ENCODE measurements at places on chromosomes 11 and 22. TPM values are rescaled to one million over a fixed set of nuclear protein-coding genes. Genes with fewer than 3 reads are reported as not detected.

GRCh38 chr11:41461057-41461681, 1.7 kb upstream of the LRRC4C start:
- peak; percentile 1 for DNase-seq
- H3K27me3 ChIP-seq = peaks cover 23% of the 10 kb centered on the region
- H3K4me1 ChIP-seq = no peaks in the 10 kb centered on the region

GRCh38 chr11:40287916-40288803, 1171.3 kb downstream of the LRRC4C start:
- H3K36me3 ChIP-seq = no peaks in the 10 kb centered on the region
- no peak overlapping the region for H3K27ac ChIP-seq

The HBE1 gene
- not detected for total RNA-seq

DNA sequence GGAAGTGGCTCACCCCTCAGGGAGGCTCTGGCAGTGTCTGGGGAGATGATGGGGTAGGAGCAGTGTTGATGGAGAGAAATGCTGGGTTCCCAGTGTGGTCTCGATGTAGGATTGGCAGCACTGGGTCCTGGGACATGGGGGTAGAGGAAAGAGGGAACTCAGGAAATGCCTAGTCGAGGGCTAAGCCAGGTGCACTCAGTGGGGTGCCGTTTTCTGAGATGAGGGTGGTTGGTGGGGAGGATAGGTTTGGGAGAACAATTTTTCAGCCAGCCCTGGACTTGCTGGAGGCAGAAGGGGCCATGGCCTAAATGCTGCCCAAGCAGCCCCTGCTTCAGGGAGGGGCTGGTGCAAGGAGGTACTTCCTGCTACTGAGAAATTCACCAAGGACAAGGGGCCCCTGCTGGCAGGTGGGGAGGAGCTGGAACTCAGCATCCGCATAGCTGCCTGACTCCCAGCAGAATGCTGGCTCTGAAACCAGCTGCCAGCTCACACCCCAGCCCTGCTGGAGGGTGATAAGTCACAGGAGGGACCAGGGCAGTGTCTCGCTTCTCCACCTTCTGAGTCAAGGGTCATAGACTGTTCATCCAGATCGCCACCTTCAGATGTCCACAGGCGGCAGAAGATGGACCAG, 6.0 kb downstream of the CCDC157 start:
- no peak for DNase-seq
- no peaks in the 10 kb centered on the region for H3K36me3 ChIP-seq
- peaks cover 4% of the 10 kb centered on the region for H3K27me3 ChIP-seq
- H3K4me1 ChIP-seq = peaks cover 9% of the 10 kb centered on the region
- H3K4me3 ChIP-seq = no peak overlapping the region
- no peak overlapping the region for H3K27ac ChIP-seq

DNA sequence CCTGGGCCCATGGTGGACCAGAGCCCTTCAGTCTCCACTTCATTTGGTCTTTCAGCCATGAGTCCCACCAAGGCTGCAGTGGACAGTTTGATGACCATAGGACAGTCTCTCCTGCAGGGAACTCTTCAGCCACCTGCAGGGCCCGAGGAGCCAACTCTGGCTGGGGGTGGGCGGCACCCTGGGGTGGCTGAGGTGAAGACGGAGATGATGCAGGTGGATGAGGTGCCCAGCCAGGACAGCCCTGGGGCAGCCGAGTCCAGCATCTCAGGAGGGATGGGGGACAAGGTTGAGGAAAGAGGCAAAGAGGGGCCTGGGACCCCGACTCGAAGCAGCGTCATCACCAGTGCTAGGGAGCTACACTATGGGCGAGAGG, 4.3 kb downstream of the ZBTB16 start:
- no peak for DNase-seq
- H3K4me1 ChIP-seq = no peaks in the 10 kb centered on the region
- peaks cover 23% of the 10 kb centered on the region for H3K27me3 ChIP-seq
- no peak overlapping the region for H3K4me3 ChIP-seq
- H3K36me3 ChIP-seq = peaks cover 4% of the 10 kb centered on the region

GRCh38 chr11:32094923-32095322, 4.0 kb downstream of the RCN1 start:
- H3K36me3 ChIP-seq = peaks cover 19% of the 10 kb centered on the region
- no peak overlapping the region for H3K4me3 ChIP-seq
- H3K27ac ChIP-seq = no peak overlapping the region
- no peaks in the 10 kb centered on the region for H3K27me3 ChIP-seq

GRCh38 chr22:44869196-44869595, 116.8 kb downstream of the ARHGAP8 start:
- no peak overlapping the region for H3K27ac ChIP-seq
- no peaks in the 10 kb centered on the region for H3K27me3 ChIP-seq
- DNase-seq = no peak
- H3K36me3 ChIP-seq = no peaks in the 10 kb centered on the region

DNA sequence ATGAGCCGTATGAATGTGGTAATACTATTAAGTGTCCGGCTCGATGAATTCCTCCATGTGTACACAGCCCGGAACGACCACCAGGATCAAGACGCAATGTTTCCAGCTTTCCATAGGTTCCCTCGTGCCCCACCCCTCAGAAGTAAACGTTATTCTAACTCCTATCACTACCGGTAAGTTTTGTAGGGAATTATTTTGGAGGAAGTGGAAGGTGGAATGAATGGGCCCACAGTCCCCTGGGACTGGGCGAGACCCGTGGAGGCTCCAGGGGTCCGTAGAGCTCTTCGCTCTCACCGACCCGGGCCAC, 720 bp upstream of the FAR1 start:
- H3K27ac ChIP-seq = peak overlapping the region; percentile 52
- peaks cover 43% of the 10 kb centered on the region for H3K4me1 ChIP-seq
- H3K27me3 ChIP-seq = peaks cover 6% of the 10 kb centered on the region
- peak overlapping the region; percentile 94 for H3K4me3 ChIP-seq
